ENCODE measurements at places on chromosomes 16 and 17. TPM values are rescaled to one million over a fixed set of nuclear protein-coding genes. Genes with fewer than 3 reads are reported as not detected.
A peak's percentile ranks its signal among the peaks of the same experiment; 100 is the strongest.

- peak; percentile 86 for DNase-seq
Measured at GRCh38 chr17:41548844-41549595, 20.9 kb upstream of the KRT19 start.

DNA sequence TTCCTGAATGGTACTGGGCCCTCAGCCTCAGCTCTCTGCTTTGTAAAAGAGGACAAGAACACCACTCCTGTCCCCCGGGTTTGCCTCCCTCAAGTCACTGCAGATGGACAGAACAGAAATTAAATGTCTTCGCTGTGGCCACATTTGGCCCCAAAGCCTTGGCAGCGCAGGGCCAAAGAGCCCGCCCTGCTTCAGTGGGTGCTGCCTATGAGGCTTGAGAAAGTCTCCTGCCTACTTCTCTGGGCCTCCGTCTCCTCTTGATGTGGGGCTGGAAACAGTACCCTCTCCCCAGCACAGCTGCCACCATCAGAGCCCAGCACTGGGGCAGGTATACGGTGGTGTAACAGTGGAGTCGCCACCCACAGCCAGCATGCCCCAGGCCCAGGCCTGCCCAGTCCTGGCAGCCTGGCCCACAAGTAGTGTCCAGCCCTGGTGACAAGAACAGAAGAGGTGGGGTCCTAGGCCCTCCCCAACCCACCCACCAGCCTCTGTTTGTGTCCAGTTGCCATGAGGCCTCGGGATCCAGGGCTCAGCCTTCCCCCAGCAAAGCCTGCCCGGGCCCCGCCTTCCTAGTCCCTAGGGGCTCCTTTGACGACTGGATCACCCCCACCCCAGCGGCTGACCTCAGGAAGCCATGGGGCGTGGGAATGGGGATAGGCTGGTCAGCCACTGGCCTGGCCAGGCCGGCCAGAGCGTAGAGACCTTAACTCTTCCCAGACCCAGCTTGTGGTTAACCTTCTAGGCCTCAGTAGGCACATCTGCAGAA is 3.9 kb upstream of the TPPP3 start:
- no peak for DNase-seq

Gene CCL7
- total RNA-seq: 0.68 TPM

DNA sequence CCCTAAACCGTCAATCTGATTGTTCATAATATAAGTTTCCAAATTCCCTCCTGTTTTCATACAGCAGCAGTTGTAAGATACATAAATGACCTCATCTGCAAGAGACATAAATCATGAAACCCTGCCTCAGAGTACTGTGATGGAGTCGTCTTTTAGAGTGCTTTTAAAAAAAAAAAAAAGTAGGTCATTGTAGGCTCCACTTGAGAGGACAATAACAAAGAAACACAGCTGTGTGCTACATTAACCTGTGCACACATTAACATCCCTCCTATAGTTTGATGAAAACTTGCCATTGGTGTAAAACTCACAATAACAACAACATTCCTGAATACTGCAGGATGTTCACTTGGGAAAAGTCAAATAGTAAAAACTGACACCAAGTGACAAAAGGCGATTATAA is 56.5 kb downstream of the XPO6 start:
- DNase-seq: no peak

GRCh38 chr17:57261084-57261461 is 4.8 kb downstream of the MSI2 start:
- no peak for DNase-seq
